Stimulated activated naive CD8-positive, alpha-beta T cell treated with anti-CD3 and anti-CD28 coated beads, Interleukin-15, amount 100 ng/mL, for 72 hours (primary cell): ENCODE measurements at places on chromosomes 7 and 10.

GRCh38 chr10:12634621-12634931 is 285.2 kb downstream of the CAMK1D start:
- no peak for DNase-seq

DNA sequence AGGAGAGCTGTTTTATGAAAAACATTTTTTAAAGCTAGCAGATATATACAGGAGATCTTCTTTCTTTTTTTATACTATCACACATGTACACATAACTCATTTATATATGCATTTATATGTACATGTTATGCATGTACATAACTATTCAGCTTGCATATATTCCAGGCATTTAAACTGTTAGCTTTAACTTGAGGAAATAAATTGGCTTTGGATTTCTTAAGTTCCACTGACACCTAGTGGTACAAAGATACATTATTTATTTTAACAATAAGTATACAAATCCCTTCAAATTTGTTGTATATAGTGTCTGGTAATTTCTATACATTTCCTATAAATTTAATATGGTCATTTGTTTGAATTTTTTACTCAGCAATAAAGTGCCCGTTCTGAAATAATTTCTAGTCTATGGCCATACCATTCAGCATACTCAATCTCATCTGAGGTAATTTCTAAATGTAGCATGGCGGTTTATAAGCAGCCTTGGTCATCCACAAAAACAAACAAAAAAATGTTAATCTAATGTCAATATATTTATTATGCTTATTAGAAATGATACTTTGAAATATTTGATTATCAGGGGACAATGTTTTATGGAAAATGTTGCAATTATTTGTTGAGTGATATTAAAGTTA is 11.6 kb downstream of the ZDHHC6 start:
- DNase-seq: no peak

- DNase-seq: no peak
Observed at GRCh38 chr7:133978502-133979295, 148.4 kb upstream of the LRGUK start.

DNA sequence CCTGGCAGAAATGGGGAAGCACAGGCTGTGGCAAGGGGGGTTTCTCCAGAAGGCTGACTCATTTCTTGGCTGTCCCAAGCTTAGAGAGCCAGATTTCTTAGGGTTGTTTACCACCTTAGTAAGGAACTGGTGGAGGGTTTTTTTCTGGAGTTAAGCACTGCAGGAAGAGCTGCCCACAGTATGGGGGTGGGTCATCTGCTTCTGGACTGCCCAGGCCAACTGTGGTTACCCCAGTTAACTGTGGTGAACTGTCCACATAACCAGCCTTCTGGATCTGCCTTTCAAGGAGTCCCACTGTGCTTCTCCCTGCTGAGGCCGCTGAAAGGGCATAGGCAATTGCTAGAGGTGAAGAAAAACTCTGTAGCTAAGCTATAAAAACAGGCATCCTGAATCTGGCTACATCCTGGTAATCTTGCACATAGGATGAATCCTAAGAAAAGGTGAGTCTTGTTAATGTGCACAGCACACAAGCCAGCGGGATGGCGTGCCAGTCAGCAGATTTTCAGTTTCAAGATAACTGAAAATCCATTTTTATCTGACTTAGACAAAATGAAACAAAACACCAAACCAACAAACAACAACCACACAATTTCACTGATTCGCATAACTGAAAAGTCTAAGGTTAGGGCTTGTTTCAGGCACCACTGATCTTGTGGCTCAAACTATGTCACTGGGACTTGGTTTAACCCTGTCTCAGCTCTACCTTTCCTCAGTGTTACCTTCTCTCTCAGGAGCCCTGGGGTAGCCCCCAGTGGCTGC is 21.6 kb upstream of the TSPAN33 start:
- DNase-seq: peak; percentile 48

DNA sequence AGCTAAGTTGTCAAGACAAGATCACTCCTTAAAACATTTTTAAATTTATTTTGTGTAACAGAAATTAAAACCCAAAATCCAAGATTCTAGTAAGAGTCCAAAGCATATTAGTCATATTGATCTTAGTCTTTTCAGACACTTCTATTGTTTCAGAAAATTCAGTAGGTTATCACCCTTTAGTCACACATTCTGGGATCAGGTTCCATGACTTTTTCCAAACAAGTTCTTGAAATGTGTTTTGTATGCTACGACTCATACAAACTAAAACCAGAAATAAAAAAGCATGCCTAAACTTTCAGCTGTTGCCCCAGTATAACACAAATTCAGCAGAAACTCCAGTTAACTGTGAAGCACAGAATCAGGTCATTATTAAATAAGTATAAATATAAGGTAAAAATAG is 10.7 kb downstream of the SEMA3D start:
- no peak for DNase-seq

GRCh38 chr10:50312464-50313437 is 61.4 kb upstream of the ASAH2 start:
- DNase-seq: no peak

DNA sequence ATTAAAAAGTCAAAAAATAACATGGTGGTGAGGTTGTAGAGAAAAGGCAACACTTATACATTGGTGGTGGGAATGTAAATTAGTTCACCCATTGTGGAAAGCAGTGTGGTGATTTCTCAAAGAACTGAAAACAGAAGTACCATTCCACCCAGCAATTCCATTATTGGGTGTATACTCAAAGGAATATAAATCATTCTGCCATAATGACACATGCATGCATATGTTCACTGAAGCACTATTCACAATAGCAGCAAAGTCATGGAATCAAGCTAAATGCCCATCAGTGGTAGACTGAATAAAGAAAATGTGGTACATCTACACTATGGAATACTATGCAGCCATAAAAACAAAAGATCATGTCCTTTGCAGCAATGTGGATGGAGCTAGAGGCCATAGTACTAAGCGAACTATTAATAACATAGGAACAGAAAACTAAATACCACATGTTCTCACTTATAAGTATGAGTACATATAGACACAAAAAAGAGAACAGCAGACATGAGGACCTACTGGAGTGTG is 66.1 kb upstream of the MKLN1 start:
- no peak for DNase-seq

DNA sequence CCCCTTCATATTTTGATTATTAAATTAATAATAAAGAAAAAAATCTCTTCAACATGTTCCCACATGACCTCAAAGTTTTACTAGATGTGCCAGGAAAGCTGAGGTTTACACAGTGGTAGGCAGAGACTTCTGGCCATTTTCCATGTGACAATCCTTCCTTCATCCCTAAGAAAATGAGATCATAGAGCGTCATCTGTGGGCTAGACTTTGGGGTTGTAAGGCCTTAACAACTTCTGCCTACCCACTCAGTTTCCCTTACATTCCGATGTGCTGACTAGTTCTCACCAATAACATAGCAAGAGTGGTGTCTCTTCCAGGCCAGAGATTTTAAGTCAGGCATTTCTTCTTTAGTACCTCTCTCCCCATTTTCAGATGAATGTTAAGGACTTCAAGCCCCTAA is 171.1 kb upstream of the PHF14 start:
- no peak for DNase-seq

DNA sequence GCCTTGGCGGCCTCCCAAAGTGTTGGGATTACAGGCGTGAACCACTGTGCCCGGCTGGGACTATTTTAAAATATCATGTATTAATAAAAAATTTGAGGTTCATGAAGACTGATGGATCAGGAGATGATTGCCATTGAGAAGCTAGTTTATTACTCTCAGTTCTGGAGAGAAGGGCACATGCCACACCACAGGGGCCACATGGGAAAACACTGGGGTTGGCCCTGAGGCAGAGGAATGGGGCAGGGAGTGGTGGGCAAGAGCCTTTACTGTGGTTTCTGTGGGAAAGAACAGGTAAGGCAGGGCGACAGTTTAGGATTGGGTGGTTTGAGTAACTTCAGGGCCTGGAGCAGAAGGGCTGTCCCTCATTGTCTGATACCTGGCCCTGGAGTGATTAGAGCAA is 6.8 kb upstream of the TBRG4 start:
- DNase-seq: no peak

- DNase-seq: no peak
Observed at GRCh38 chr7:148337995-148338747, 252.4 kb upstream of the C7orf33 start.

GRCh38 chr10:69499726-69500689 is 48.7 kb downstream of the TSPAN15 start:
- DNase-seq: no peak

DNA sequence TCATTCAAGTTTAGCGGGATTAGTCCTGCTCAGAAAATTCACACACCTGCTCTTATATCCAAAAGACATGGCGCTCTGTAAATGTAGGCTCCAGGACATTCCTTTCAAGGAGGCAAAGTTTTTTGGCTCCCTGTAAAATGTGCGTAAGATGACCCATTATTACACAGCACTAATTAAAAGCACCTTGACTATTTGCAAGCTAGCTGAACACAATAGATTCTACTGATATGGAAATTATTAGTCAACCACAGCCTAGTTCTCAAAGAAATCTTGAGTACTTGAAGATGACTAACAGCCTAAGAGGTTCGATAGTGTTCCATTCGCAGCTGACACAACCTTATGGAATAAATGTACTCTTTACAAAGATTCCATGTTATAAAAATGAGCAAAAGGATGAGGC is 175.2 kb downstream of the BMPER start:
- DNase-seq: no peak

- no peak for DNase-seq
Observed at GRCh38 chr10:92239151-92239599, 51.7 kb downstream of the CPEB3 start.

DNA sequence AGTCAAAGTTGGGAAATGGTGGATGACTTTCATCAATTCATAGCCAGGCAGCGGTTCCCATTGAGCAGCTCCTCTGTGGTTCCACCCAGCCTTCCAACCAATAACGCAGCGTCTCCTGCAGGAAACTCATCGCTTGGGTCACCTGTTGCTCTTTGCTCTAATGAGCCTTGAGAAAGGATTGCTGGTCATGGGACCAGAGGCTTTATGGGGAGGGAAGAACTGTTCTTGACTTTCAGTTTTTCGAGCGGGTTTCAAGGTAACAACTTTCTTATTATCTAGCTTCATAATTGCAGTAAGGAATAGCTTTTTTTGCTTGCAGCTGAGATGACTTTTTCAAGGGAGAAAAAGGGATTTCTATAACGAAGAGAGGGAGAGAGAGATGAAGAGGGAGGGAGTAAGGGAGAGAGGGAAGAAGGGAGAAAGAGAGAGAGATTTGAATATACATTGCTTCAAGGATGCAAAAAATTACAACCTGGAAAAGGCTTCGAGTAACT is 405 bp upstream of the ENTPD1 start:
- DNase-seq: no peak

GRCh38 chr10:29794776-29795611 is 160.2 kb upstream of the SVIL start:
- no peak for DNase-seq

DNA sequence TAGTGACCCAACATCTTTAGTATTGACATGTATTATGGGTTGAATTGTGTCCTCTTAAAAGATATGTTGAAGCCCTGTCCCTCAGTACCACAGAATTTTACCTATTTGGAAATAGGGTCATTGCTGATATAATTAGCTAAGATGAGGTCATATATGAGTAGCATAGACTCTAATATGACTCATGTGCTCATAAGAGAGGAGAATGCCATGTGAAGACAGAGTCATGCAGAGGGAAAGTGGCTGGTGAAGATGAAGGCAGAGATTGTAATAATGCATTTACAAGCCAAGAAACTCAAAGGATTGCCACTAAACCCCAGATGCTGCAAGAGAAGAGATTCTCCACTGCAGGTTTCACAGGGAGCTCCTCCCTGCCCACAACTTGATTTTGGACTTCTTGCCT is 496.4 kb downstream of the KIF20B start:
- DNase-seq: no peak

DNA sequence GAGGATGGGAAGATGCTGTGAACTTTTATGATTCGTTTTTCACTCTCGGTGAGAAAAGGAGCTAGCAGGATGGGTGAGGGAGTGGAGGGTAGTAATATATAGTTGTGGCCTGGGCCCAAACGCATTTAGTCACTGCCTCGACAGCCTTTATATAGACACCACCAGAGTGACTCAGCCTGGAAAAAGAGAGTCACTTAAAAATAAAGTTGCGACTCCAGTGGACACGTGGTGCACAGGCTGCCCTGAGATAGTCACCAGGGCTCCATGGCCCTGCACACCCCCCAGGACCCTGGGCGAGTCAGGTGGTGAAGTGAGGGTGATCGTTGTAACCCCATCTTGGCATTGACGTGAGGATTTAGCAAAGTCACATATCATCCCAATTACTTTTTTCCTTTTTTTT is 106.7 kb downstream of the CUX1 start:
- no peak for DNase-seq

GRCh38 chr10:50565301-50566083 is 58.3 kb downstream of the SGMS1 start:
- DNase-seq: no peak

DNA sequence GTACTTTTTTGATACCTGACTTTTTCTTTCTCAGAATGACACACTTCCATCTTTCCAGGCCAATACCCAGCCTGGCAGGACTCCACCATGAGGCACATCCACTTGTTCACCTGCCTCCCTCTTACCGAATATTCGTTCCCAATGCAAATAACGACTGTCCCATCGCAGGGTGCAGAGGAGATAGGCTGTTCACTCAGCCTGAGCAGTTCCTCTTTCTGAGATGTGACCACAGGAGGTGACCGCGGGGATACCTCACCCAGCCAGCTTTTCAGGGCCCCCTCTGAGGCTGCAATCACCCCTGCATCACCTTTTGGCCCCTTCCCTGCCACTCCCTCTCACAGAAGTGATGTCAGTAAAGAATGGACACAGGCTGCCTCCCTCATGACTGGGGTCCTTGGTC is 28.3 kb downstream of the PTPRN2 start:
- DNase-seq: no peak

- DNase-seq: no peak
Observed at GRCh38 chr7:33671531-33672262, 233.6 kb upstream of the BMPER start.

- no peak for DNase-seq
Observed at GRCh38 chr7:39402034-39402433, 164.2 kb upstream of the YAE1 start.

- no peak for DNase-seq
Observed at GRCh38 chr10:125149036-125149679, 11.2 kb downstream of the CTBP2 start.

- DNase-seq: no peak
Observed at GRCh38 chr10:6400821-6401465, 179.1 kb downstream of the PRKCQ start.

- no peak for DNase-seq
Observed at GRCh38 chr7:510782-511281, 8.8 kb downstream of the PDGFA start.
